ENCODE measurements at places on chromosomes 11 and 22.

DNA sequence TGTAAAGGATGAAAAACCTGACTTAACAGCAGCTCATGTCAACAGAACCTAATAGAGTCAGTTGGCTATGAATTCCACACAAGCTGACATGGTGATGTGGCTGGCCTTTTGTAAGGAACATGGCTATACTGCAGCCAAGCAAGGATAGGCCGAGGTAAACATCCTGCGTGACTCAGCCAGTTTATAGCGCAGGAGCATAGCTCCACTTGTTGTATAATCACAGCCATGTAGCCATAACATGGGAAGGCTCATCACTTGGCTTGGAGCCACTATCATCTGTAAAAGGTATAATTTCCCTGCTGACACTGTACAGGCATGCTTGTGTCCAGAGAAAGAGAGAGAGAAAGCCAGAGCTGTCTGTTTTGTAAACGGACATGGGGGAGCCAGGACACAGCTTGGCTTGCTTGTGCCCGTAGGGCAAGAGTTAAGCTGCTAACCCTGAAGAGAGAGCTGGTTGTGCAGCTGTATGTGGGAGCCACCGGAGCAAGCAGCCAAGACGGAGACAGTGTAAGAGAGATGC is 104.4 kb upstream of the PLET1 start:
- no peak for DNase-seq

DNA sequence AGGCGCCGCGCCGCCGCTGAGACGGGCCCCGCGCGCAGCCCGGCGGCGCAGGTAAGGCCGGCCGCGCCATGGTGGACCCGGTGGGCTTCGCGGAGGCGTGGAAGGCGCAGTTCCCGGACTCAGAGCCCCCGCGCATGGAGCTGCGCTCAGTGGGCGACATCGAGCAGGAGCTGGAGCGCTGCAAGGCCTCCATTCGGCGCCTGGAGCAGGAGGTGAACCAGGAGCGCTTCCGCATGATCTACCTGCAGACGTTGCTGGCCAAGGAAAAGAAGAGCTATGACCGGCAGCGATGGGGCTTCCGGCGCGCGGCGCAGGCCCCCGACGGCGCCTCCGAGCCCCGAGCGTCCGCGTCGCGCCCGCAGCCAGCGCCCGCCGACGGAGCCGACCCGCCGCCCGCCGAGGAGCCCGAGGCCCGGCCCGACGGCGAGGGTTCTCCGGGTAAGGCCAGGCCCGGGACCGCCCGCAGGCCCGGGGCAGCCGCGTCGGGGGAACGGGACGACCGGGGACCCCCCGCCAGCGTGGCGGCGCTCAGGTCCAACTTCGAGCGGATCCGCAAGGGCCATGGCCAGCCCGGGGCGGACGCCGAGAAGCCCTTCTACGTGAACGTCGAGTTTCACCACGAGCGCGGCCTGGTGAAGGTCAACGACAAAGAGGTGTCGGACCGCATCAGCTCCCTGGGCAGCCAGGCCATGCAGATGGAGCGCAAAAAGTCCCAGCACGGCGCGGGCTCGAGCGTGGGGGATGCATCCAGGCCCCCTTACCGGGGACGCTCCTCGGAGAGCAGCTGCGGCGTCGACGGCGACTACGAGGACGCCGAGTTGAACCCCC is 798 bp downstream of the BCR start:
- no peak for DNase-seq

GRCh38 chr11:19905280-19905853 is 192.7 kb downstream of the NAV2 start:
- no peak for DNase-seq

GRCh38 chr22:19941365-19942082 is at the start of the genes COMT and TXNRD2:
Gene COMT, plus strand, starts transcription at chr22:19941772. Its CDS starts 20,755 bp downstream, at chr22:19962527.
Gene TXNRD2, minus strand, starts transcription at chr22:19941818. Its CDS starts 15 bp downstream, at chr22:19941803.
- peak; percentile 85 for DNase-seq

GRCh38 chr11:102421261-102421660 is 31.3 kb downstream of the TMEM123 start:
- no peak for DNase-seq

GRCh38 chr11:117180020-117180419 is 1.5 kb downstream of the SIDT2 start:
- no peak for DNase-seq

GRCh38 chr11:63906585-63906984 is 10.4 kb downstream of the RCOR2 start:
- no peak for DNase-seq

GRCh38 chr11:133943950-133944698 is 12.6 kb downstream of the IGSF9B start:
- no peak for DNase-seq

Data from GM18507 (cell line).